ENCODE measurements at places on chromosomes 7 and 10.

GRCh38 chr7:74498996-74499834, 45.5 kb downstream of the GTF2IRD1 start:
- no peak for DNase-seq

DNA sequence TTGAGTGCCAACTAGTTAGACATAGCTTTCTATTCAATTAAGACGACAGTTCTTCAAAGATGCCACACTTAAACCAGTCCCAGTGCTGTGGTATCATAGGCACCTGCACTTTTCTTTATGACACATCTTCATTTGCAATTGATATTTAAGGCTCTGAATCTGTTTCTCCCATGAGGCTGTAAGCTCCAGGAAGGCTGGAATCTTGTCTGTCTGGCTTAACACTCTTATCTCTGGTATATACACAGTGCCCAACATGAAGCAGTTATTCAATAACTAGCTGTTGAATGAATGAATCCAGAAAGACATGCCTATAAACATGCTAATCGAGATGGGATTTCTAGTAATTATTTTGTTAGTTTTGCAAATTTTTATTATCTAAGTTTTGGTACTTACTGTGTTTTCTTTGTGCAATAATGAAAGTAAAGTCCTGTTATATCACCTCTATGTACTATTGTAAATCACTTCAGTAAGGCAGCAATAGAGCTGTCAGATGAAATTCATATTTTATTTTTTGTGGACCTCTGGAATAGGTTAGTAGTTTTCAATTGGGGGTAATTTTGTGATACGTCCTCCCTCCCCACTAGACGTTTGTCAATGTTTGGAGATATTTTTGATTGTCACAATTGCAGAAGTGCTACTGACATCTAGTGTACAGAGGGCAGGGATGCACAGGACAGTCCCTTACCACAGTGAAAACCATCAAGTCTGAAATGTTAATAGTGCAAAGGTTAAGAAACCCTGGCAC, 51.3 kb upstream of the STEAP4 start:
- peak; percentile 16 for DNase-seq

DNA sequence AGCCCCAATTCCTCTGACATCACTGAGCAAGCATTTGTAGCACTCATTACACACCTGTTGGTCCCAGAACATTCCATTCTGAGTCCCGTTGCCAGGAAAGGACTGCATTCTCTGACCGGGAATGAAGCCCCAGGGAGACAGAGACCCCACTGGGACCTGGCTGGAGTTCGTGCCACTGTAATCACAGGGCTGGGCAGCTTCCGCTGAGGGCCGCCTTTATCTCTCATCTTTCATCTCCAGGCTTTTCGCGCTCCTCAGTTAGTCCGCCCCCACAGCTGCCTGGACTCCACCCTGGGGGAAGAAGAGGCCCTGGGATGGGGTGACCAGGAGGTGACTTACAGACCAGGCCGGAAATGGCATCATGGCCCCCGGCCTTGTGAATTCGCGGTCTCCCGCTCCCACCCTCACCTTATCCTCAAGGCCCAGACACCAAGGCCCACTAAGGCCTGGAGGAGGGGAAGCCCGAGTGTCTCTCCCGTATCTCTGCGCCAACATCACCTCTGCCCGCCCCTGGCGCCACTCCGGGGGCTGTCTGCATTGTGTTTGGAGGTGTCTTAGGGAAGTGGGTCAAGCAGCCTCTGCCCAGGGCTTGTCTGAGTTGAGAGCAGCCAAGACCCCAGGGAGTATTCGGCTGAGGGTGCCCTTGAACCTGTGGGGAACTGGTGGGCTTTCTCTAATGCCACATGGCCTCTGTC, 75.4 kb downstream of the PROSER2 start:
- peak; percentile 60 for DNase-seq

- peak; percentile 78 for DNase-seq
Measured at GRCh38 chr7:116122972-116123595, 87.3 kb upstream of the TES start.

DNA sequence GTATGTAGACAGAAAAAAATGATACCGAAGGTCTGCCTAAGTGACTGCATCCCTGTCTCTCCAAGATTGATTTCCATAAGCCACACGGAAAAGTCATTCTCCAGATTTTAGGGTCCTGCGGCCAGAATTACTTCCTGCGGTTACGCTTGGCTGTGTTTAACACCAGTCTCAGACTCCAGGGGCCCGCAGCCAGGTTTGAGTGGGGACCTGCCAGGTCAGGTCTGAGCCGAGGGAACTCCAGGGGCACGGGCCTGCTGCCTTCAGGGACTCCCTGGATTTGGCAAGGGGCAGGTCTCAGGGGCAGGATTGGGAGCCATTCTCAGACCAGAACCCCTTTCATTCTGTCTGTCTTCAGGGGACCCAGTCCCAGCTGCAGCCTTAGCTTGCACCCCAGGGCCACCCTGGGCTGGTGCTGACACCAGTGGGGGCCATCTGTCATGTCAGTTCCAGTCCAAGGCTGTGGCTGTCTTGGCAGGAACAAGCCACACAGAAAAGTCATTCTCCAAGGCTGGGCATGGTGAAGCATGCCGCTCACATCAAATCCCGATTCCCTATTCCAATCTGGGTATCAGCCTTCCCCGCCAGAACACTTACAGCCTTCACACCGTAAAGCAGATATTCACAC, 39.0 kb downstream of the TMEM120A start:
- no peak for DNase-seq

GRCh38 chr10:90911133-90912051, 9.5 kb downstream of the ANKRD1 start:
- peak; percentile 88 for DNase-seq

- peak; percentile 96 for DNase-seq
Measured at GRCh38 chr10:3887885-3888476, 103.0 kb upstream of the KLF6 start.

GRCh38 chr7:26603631-26604030, 260.8 kb downstream of the SKAP2 start:
- no peak for DNase-seq

- DNase-seq: peak; percentile 16
Measured at GRCh38 chr7:63925626-63926460, 72.8 kb upstream of the ZNF722 start.

DNA sequence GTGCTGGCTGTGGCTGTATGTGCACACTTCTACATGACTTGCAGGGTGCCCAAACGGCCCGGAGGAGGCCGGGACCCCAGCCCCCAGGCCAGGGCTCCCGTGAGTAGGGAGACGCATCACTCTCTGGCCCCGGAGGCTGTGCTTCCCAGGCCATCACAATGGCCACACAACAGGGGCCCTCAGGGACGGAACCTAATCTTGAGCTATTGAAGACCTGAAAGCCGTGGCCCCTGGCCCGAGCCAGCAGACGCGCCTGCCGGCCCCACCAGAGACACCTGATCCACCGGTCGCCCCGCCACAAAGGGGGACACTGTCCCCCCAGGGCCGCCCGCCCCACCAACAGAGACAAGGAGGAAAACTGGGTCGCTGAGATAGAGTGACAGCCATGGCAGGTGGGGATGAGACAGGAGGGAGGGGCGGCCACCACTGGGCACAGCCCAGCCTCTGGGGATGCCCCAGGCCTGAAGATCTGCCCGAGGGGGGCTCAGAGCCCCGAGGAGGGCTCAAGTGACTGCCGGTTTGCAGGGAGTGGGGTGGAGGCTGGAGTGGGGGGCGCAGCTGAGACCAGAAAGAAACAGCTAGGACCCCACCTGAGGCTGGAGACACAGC, 10.2 kb upstream of the LFNG start:
- no peak for DNase-seq

DNA sequence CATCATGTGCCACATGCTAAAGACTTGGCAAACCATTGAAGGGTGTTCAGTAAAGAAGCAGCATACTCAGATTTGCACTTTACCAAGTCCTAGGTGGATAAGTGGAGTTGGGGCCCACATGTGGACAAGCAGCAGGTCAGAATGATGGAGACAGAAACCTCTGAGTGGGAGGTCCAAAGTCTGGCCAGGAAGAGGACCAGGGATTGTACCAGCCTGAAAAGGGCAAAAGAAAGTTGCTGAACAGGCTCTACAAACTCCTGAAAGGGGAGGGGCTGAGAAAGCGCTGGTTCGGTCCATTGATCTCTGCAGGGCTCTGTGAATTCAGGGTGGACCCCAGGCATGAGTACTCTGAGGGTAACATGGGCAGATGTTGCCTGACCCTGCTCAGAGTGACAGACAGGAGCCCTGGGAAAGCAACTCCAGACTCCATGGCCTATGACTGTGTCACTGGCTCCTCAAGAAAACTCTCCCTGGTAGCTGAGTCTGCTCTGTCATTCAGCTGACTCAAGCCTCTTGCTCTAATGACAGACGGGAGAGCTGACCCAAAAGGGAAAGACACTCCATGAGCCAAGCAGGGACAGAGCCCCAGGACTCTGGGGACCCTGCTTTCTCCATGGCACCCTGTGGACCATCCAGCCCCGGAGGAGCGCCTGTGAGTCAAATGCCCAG, 68.5 kb downstream of the TBXAS1 start:
- DNase-seq: no peak

DNA sequence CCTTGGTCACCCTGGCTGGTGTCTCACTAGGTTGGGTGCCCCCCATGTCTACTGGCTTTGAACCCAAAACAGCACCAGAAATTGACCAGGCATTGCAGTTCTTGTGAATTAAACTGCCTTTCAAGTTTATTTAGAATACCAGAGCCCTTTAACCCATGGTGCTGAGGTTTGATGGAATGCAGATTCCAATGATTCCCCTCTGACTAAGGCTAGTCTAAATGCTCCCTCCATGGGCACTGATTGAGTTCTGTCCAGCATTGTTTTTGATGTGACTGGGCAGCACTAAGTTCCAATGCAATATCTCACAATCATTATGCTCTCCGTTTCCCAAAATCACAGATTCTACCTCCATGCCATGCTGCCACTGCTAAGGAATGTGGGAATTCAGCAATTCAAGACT, 1047.4 kb upstream of the LRRN3 start:
- peak; percentile 0 for DNase-seq

DNA sequence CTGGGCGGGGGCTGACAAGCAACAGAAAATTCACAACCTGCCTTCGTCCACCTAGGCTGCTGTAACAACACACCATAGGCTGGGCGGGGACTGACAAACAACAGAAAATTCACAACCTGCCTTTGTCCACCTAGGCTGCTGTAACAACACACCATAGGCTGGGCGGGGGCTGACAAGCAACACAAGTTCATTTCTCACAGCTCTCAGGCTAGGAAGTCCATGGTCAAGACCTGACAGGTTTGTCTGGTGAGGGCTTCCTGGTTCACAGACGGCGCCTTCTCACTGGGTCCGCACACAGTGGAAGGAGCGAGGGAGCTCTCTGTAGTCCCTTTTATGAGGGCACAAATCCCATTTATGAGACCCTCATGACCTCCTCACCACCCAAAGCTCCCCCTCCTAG, 52.2 kb downstream of the DIP2C start:
- DNase-seq: no peak

DNA sequence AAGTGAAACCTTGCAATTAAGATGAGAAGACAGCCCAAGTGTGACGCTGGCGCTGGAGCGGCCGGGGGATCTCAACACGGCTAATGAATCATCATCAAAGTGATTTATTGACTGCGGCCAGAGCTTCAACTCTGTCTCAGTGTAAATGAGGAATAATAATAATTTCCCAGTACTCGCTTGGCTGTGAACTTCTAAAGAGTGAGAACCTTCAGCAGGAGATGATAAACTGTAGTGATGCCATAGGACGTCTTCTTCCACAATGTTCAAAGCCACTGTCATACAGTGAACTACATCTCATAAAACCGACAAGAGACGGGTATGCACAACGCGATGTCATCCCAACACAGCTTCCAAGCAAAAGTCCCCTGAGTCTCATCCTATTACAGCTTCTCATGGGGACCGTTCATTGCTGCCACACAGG, 123.6 kb upstream of the NOBOX start:
- no peak for DNase-seq

GRCh38 chr7:14104861-14105260, 115.4 kb upstream of the ETV1 start:
- DNase-seq: no peak

GRCh38 chr7:35849158-35849831, 48.4 kb downstream of the SEPTIN7 start:
- peak; percentile 55 for DNase-seq

- peak; percentile 56 for DNase-seq
Measured at GRCh38 chr10:90289037-90289436, 568.8 kb downstream of the HTR7 start.

DNA sequence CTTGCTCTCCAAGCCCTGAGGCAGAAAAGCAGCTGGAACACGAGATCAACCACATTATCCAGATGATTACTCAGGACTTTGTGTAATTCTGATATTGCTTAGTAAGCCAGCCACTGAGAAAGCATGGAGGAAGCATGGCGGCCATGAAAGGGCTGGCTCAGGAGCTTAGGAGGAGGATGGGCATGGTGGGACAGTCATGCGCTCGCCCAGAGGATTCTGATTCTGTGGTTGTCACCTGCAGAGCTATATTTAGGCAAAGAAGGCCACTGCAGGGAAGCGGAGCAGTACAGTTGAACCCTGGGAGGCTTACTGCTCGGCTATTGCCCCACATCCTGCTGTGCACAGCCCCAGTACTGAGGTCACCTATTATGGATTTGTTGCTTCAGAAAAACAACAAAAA, 128.8 kb upstream of the DNAJB12 start:
- DNase-seq: no peak

DNA sequence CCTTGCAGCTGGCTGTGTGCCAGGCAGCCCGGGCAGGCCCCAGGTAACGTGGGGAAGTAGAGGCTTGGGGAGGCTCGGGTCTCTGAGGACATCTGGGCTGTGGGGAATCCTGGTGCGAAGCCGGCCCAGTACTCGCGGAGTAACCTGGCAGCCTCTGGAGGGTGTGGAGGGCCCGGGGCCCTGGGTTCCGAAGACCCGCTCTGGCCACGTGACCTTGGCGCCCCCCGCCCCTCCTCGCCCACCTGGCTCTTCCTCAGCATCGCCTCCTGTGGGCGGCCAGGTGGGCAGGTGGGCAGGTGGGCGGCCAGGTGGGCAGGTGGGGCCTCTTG, 143.1 kb downstream of the WDR37 start:
- DNase-seq: no peak

DNA sequence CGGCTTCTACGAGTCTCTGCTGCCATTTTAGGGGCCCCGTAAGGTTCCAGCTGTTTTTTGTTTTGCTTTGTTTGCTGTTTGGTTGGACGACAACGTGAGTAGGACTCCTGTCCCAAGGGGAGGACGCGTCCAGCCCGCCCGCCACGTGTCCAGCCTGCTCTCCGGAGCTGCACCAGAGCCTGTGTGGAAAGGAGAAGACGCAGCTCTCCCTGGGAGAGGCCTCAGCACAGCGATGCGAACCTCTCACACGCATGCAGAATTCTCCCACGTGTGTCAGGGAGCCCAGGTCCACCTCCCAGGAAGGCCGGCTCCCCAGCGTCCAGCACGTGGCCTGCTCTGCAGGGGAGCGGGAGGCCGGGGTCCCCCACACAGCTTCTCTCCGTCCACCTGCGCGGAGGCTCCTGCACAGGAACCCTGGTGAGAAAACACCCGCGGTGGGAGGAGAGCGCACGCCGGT, 36.4 kb upstream of the DNAJB6 start:
- DNase-seq: no peak

DNA sequence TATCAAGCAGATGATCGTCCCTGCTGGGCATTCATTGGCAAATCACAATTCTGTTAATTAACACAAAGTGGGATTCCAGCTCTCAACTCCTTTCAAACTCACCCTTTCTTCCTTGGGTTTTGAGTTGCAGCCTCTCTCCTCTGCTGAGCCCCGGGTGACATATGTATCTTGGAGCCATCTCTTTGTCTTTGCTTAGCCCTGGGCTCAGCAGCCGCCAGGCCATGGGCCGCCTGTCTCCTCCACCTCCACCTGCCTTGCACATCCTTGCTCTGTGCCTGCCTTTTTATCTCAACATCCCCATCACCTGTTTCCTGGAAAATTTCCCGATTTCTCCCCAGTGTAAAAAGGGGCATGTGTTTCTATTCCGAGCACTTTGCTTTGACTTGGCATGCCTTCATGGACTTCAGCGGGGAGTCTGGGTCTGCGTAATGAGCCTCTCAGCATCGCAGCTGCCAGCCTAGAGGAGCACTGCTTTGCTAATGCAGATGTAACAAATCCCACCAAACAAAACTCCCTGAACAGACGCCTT, 141.3 kb upstream of the AGK start:
- no peak for DNase-seq
